ENCODE measurements at places on chromosomes 1 and 21.

GRCh38 chr1:55071477-55071876 lies 32.1 kb downstream of the PCSK9 start:
- no peaks in the 10 kb centered on the region for H3K36me3 ChIP-seq
- DNase-seq, result peak; percentile 73
- H3K4me1 ChIP-seq, result no peaks in the 10 kb centered on the region
- H3K27ac ChIP-seq, result no peak overlapping the region
- H3K27me3 ChIP-seq, result no peaks in the 10 kb centered on the region

DNA sequence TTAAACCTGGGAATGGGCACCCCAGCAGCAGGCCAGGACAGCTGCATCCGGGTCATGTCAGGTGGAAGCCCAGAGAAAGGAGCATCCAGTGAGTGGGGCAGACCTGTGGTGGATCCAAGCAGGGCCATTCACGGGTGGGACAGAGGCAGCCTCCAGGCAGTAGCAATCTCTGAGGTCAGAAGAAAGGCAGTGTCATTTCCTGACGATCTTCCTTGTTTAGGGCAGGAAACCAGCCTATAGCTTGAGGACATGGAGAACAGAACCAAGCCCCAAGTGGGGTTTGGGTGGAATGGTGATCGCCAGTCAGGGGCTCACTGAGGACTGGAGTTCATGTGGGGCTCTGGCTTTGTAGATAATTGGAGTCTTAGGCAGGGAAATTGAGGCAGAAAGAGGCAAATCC lies 209.4 kb downstream of the HIVEP3 start:
- no peak for DNase-seq
- H3K36me3 ChIP-seq, result no peaks in the 10 kb centered on the region
- H3K4me3 ChIP-seq, result no peak overlapping the region
- H3K27me3 ChIP-seq, result no peaks in the 10 kb centered on the region

- H3K4me3 ChIP-seq, result no peak overlapping the region
- H3K36me3 ChIP-seq, result no peaks in the 10 kb centered on the region
- DNase-seq, result no peak
- H3K27ac ChIP-seq, result no peak overlapping the region
- H3K4me1 ChIP-seq, result peaks cover 4% of the 10 kb centered on the region
- no peaks in the 10 kb centered on the region for H3K27me3 ChIP-seq
Measured at GRCh38 chr1:153556348-153556747, 7.3 kb upstream of the S100A3 start.

- H3K27me3 ChIP-seq, result no peaks in the 10 kb centered on the region
- H3K4me1 ChIP-seq, result peaks cover 55% of the 10 kb centered on the region
- no peak overlapping the region for H3K4me3 ChIP-seq
- H3K27ac ChIP-seq, result peak overlapping the region; percentile 69
- peak; percentile 60 for DNase-seq
Measured at GRCh38 chr1:12464598-12465056, 153.4 kb downstream of the DHRS3 start.

GRCh38 chr1:232014941-232015340 lies 388.4 kb downstream of the DISC1 start:
- DNase-seq, result no peak
- no peaks in the 10 kb centered on the region for H3K27me3 ChIP-seq
- H3K36me3 ChIP-seq, result no peaks in the 10 kb centered on the region
- no peak overlapping the region for H3K27ac ChIP-seq

- H3K27ac ChIP-seq, result no peak overlapping the region
- no peak overlapping the region for H3K4me3 ChIP-seq
Measured at GRCh38 chr21:19557046-19557445, 1153.5 kb upstream of the TMPRSS15 start.

DNA sequence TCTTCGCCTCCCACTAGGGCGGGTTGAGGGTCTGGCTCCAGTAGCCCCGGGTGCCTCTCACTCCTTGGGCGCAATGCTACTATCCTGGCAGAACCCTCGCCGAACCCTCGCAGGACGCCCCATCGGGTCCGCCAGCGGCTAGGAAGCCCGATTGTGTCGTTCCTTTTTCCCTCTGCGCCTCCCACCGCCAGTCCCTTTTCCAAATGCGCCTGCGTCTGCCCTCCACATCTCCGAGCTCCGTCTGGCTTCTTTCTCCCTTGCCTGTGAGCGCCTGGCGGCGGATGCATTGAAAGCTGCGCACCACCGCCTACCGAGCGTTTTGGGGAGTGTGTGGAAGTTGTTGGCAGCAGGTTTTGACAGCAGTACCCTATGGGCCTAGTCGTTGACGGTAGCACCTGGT lies 1.0 kb upstream of the DIRAS3 start:
- no peak overlapping the region for H3K27ac ChIP-seq
- H3K4me1 ChIP-seq, result no peaks in the 10 kb centered on the region
- no peaks in the 10 kb centered on the region for H3K36me3 ChIP-seq
- DNase-seq, result peak; percentile 77
- H3K27me3 ChIP-seq, result no peaks in the 10 kb centered on the region
- H3K4me3 ChIP-seq, result peak overlapping the region; percentile 15

- peak overlapping the region; percentile 95 for H3K27ac ChIP-seq
- H3K4me3 ChIP-seq, result no peak overlapping the region
- H3K27me3 ChIP-seq, result no peaks in the 10 kb centered on the region
- no peaks in the 10 kb centered on the region for H3K36me3 ChIP-seq
Measured at GRCh38 chr1:159008744-159009188, 941 bp upstream of the IFI16 start.

DNA sequence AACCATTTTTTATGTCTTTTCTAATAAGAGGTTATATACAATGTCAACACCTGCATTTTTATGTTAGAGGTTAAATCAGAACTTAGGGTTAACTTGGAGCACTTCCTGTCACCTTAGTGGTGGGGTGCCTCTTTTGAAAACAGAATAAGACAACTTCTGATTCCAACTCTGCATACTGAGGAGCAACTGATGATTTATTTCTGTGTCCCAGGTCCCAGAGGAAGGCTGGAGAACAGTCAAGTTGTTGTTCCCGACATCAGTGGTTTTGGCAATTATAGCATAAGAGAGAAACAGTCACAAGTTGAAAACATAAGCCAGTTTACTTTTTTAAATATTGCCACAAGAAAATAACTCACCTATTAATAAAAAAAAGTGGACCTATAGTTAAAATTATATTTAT lies 871.0 kb upstream of the ADAMTS5 start:
- peaks cover 5% of the 10 kb centered on the region for H3K4me1 ChIP-seq
- H3K36me3 ChIP-seq, result no peaks in the 10 kb centered on the region
- H3K27ac ChIP-seq, result no peak overlapping the region
- H3K27me3 ChIP-seq, result no peaks in the 10 kb centered on the region
- H3K4me3 ChIP-seq, result no peak overlapping the region

DNA sequence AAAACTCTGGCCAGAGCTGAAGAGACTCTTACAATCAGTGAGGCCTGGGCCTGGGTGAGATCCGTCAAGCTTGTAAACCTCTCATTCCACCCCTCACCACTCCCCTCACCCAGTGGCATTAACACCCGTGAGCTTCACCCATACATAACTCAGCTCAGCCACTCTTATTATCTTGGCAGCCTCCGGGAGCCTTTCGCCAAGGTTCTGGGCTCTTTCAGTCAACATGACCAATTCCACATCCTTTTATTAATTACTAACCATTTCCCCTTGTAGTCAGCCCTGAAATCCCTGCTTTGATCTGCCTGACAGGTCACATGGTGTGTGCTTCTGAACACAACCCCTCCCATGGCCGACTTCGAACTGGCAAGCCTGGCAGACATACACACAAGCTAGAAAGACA lies 134.8 kb downstream of the SETD4 start:
- H3K4me1 ChIP-seq, result peaks cover 11% of the 10 kb centered on the region
- H3K27me3 ChIP-seq, result no peaks in the 10 kb centered on the region
- H3K36me3 ChIP-seq, result no peaks in the 10 kb centered on the region
- no peak for DNase-seq
- H3K4me3 ChIP-seq, result no peak overlapping the region

- H3K27ac ChIP-seq, result no peak overlapping the region
- H3K36me3 ChIP-seq, result no peaks in the 10 kb centered on the region
- peaks cover 54% of the 10 kb centered on the region for H3K27me3 ChIP-seq
Measured at GRCh38 chr1:205344066-205344928, 12.4 kb downstream of the KLHDC8A start.

- no peak overlapping the region for H3K27ac ChIP-seq
- DNase-seq, result no peak
- H3K4me1 ChIP-seq, result no peaks in the 10 kb centered on the region
- H3K4me3 ChIP-seq, result no peak overlapping the region
- H3K27me3 ChIP-seq, result no peaks in the 10 kb centered on the region
- H3K36me3 ChIP-seq, result no peaks in the 10 kb centered on the region
Measured at GRCh38 chr1:5978452-5978851, 13.8 kb downstream of the NPHP4 start.

DNA sequence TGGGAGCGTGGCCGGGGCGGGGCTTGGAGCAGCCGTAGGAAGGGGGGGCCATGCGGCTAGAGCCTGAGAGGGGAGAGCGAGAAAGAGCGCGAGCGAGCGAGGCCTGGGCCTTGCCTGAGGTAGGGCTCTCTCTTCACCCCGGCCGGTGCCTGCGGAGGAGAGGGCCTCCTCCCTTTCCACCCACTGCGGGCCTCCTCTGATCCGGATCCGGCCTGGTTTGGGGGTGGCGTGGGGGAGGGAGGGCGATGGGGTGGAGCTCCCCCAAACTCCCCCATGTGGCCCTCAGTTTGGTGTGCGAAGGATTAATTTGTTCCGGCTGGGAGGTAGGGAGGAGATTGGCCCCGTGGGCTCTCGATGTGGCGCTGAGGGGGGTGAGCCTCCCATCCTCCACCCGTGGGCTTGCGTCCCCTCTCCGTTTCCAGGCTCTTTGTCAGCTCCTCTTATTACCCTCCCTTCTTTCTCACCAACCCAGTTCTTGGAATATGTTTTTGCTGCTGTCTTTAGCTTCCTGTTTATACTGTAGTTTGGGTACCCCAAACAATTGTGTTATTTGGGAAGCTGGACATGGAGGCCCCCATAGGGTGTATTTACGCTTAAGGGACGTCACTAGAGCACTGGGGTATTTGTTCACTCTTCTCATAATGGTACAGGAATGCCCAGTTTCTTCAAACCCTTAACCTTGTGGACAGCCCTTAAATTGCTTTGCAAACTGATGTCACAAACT lies 685 bp downstream of the UBAP2L start:
- peak; percentile 75 for DNase-seq
- H3K4me1 ChIP-seq, result peaks cover 30% of the 10 kb centered on the region
- peak overlapping the region; percentile 100 for H3K27ac ChIP-seq
- H3K36me3 ChIP-seq, result no peaks in the 10 kb centered on the region
- no peaks in the 10 kb centered on the region for H3K27me3 ChIP-seq

DNA sequence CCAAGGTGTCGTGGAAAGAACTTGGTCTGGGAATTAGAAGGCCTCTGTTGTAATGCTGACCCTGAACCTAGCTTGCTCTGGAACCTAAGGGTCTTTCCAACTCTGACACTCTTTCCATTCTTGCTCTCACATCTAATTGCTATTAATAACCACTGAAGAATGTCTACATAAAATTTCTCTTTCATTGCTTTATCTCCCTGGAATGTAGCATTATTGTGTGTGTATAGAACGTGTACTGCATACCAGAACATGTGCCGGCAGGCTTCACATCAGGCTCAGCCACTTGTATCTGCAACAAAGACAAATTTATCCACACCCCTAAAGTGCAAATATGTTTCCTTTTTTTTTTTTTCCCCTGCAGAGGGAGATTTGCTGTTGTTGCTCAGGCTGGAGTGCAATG lies 13.9 kb upstream of the LAX1 start:
- no peaks in the 10 kb centered on the region for H3K27me3 ChIP-seq
- H3K27ac ChIP-seq, result peak overlapping the region; percentile 25
- no peaks in the 10 kb centered on the region for H3K4me1 ChIP-seq

- H3K27ac ChIP-seq, result no peak overlapping the region
- DNase-seq, result no peak
- H3K4me1 ChIP-seq, result no peaks in the 10 kb centered on the region
- no peaks in the 10 kb centered on the region for H3K36me3 ChIP-seq
- no peaks in the 10 kb centered on the region for H3K27me3 ChIP-seq
- H3K4me3 ChIP-seq, result no peak overlapping the region
Measured at GRCh38 chr1:118093017-118093416, 92.0 kb downstream of the SPAG17 start.

DNA sequence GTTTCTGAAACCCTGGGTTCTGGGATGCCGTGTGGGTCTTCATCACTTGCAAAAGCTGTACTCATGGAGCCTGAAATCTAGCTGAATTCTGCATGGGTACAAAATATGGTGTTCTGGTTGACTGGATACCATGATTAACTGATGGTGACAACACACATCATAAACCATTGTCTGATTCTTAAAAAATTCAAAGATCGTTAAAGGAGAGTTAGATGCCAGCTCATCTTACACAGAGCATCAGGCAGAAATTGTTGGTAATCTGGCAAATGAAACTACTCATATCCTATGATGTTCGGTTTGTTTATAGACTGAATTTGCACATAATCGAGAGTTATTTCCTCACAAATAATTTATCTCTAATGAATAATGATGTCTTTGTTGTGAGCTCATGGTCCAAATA lies 218.1 kb upstream of the PKN2 start:
- no peaks in the 10 kb centered on the region for H3K36me3 ChIP-seq
- H3K27me3 ChIP-seq, result peaks cover 4% of the 10 kb centered on the region
- no peak overlapping the region for H3K27ac ChIP-seq
- no peak overlapping the region for H3K4me3 ChIP-seq
- H3K4me1 ChIP-seq, result peaks cover 9% of the 10 kb centered on the region

GRCh38 chr1:201406831-201407406 lies 7.8 kb upstream of the LAD1 start:
- no peak overlapping the region for H3K4me3 ChIP-seq
- H3K36me3 ChIP-seq, result no peaks in the 10 kb centered on the region
- no peaks in the 10 kb centered on the region for H3K27me3 ChIP-seq
- peak overlapping the region; percentile 89 for H3K27ac ChIP-seq

- H3K27ac ChIP-seq, result no peak overlapping the region
- H3K4me1 ChIP-seq, result no peaks in the 10 kb centered on the region
- H3K27me3 ChIP-seq, result peaks cover 43% of the 10 kb centered on the region
- no peak overlapping the region for H3K4me3 ChIP-seq
- no peak for DNase-seq
- H3K36me3 ChIP-seq, result no peaks in the 10 kb centered on the region
Measured at GRCh38 chr1:36693161-36693525, 210.4 kb upstream of the CSF3R start.

DNA sequence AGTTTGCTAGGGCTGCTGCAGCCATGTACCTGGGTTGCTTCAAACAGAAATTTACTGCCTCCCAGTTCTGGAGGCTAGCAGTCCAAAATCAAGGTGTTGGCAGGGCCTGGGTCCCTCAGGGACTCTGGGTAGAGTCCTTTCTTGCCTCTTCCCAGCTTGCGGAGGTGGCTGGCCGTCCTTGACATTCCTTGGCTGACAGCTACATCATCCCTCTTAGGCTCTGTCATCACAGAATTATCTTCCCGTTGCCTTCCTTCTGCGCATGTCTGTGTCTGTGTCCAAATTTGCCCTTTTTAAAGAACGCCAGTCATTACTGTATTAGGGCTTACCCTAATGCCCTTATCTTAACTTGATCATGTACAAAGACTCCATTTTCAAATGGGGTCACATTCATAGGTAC lies 37.6 kb upstream of the PGBD5 start:
- H3K27ac ChIP-seq, result no peak overlapping the region
- no peak for DNase-seq
- H3K36me3 ChIP-seq, result no peaks in the 10 kb centered on the region
